ENCODE measurements at places on chromosomes 16 and 17.

DNA sequence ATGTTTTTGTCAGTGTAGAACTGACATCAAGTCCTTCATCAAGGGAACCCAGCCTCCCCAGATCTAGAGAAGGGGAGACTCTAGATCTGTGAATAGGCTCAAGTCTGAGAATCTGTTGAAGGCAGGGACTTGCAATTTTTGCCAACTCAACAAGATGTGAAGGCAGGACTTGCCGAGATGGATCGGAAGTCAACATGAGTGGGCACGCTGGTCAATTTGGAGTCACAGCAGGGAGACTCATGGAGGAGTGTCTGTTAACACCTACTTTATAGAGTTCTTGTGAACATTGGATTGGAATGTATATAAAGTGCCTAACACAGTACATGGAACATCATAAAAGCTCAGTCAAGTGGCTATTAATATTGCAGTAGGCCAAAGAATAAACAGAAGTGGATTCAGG lies 10.0 kb downstream of the ZNF689 start:
- DNase-seq = no peak

GRCh38 chr17:31967648-31968047 lies 30.8 kb downstream of the SUZ12 start:
- no peak for DNase-seq

DNA sequence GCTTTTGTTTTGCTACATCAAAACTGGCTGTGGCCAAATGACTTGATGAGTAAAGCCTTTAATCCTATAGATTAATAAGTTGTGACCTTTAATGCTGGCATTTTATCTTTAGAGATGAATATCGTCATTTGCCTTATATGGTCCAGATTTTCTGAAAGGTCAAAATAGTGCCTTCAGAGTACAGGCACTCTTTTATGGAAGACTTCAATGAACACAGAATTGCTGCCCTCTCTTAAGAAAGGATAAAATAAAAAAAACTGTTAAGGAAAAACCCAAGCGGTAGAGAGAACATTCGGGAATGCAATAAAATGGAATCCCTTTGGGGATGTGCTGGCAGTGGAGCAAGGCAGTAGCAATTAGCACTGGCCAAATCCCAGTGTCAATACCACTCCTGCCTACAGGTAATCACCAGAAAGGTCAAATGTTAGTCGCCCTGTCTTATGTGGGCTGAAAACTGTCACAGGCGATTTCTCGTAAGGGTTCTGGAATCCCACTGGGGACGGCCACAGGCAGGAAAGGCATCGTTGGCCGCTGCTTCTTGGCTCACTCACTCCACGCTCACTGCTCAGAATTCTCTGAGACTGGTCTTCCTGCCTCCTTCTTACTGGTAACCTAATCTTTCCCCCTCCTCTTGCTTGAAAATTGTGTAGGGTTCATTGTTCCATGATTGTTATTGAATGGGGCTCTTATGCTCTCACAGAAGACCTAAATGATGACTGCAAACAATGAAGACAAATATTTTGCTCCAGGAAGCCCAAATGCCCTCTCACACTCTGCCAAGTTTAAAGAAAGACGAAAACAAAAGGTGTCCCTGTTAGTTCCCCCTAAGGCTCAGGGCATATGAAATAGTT lies 45.4 kb upstream of the HSBP1 start:
- DNase-seq = no peak

DNA sequence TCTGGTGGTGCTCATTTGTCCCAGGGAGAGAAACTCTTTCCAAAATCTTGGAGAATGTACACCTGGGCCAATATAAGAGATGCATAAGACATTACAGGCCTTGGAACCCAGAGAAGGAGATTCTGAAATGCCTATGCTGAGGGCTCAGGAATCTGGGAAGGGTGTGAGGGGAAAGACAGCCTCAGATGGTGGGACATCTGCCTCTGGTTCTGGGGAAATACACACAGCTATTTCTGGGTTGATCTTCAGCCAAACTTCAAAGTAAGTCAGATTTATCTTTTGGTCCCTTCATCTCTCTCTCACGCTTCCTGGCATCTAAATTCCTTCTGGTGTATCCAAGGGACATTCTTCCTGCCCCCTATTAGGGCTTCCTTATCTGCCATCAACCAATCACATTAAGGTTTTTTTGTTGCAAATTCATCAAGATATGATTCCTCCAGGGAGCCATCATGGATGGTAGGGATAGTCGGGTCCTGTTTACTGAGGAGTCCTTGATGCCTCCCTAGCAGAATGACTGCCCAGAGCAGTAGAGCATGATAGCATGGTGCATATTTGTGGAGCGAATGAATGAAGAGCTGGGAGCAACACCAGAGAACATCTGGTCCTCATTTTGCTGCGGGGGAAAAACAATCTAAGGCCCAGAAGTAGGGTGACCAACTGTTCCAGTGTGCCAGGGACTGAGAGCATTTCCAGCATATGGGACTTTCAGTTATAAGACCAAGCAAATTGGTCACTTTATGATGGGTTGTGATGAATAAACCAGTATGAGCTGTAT lies 35.7 kb upstream of the DYNLL2 start:
- no peak for DNase-seq

DNA sequence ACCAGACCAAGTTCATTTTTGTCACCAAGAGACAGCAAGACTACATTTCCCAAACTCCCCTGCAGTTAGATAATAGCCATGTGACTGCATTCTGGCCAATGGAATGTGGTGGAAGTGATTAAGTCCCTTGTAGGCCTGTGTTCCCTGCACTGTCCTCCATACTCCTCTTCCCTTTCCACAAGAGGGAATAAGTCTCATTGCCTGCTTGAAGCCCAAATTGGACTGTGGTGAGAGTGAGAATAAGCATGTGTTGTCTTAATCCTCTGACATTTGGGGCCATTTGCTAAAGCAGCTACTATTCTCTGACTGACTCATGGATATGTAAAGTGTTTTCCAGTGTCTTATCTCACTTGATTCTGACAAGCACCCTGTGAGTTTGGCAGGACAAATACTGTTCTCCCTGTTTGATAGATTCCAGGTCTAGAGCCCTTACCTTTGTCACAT lies 20.7 kb downstream of the PIK3R6 start:
- DNase-seq = no peak

- no peak for DNase-seq
These were observed 16.5 kb upstream of the TMEM92 start for GRCh38 chr17:50257676-50258224.

DNA sequence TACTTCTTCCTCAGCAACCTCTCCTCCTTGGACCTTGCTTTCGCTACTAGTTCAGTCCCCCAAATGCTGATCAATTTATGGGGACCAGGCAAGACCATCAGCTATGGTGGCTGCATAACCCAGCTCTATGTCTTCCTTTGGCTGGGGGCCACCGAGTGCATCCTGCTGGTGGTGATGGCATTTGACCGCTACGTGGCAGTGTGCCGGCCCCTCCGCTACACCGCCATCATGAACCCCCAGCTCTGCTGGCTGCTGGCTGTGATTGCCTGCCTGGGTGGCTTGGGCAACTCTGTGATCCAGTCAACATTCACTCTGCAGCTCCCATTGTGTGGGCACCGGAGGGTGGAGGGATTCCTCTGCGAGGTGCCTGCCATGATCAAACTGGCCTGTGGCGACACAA lies 429 bp downstream of the OR2C1 start:
- no peak for DNase-seq

DNA sequence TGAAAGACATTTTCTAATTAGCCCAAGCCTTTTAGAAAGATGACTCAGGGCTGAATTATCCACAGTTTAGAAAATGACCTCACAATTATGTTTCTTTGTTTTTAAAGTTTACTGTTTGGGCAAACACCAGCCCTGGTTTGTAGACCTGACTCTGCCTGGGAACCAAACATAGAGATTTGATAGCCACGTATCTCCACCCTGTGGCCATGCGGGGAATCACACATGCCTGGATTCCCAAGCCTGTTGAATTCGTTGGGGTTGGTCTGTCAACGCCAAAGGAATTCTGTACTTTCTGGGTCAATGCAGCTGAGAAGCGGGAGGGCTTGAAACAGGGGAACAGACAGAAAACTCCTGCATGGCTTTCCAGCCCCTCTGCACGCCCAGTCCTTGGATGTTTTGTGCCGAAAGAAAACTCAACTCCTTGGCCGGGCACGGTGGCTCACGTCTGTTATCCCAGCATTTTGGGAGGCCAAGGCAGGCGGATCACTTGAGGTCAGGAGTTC lies 26.9 kb downstream of the CD300A start:
- no peak for DNase-seq

GRCh38 chr17:52885882-52886281 lies 727.4 kb upstream of the CA10 start:
- DNase-seq = no peak

GRCh38 chr16:54212893-54213292 lies 73.7 kb downstream of the IRX3 start:
- no peak for DNase-seq

DNA sequence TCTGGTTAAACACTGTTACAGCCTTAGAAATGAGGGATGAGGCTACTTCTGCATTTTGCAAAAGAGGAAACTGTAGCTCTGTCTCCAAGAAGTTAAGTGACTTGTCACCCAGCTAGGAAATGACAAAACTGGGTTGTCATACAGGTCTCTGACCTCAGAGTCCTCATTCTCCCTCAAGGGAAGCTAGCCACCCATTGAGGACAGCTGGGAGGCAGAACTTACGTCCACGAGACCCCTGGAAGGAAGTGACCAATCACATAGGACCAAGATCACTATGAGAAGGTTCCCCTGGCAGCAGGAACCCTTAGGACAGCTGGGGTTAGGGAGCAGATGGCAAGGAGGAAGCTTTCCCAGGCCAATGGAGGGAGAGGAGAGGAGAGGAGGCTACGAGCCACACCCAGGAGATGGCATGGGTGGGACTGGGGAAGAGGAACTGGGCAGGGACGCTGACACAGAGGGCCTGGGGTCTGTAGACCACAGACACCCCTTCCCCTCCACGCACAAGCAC lies 11.2 kb downstream of the METTL22 start:
- no peak for DNase-seq

- no peak for DNase-seq
These were observed 15.0 kb upstream of the ADORA2B start for GRCh38 chr17:15929941-15930340.

- no peak for DNase-seq
These were observed 169.5 kb upstream of the C17orf78 start for GRCh38 chr17:37206299-37206698.

- DNase-seq = no peak
These were observed 8.1 kb upstream of the FOXF1 start for GRCh38 chr16:86501989-86502855.

GRCh38 chr16:20847550-20847949 lies 41.2 kb downstream of the REXO5 start:
- no peak for DNase-seq

GRCh38 chr16:27628241-27628942 lies 78.4 kb downstream of the KATNIP start:
- no peak for DNase-seq

- DNase-seq = no peak
These were observed 1.5 kb downstream of the GEMIN4 start for GRCh38 chr17:750431-751037.

DNA sequence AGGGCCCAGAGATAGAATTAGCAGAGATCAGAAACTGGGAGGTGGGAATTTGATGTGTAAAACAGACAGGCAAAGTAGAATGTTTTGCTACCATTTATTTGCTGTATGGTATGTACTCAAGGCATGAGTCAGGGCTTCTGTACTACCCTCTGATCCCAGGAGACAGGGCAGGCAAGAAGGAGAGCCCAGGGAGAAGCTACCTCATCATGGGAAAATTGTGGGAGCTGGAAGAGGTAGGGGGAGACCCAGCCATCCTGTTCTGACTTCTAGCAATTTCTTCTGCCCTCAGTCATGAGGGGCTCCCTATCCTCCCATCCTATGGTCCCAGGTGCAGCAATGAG lies 1.7 kb upstream of the PIGS start:
- no peak for DNase-seq

- no peak for DNase-seq
These were observed 54.3 kb upstream of the MED13 start for GRCh38 chr17:62119373-62119772.

DNA sequence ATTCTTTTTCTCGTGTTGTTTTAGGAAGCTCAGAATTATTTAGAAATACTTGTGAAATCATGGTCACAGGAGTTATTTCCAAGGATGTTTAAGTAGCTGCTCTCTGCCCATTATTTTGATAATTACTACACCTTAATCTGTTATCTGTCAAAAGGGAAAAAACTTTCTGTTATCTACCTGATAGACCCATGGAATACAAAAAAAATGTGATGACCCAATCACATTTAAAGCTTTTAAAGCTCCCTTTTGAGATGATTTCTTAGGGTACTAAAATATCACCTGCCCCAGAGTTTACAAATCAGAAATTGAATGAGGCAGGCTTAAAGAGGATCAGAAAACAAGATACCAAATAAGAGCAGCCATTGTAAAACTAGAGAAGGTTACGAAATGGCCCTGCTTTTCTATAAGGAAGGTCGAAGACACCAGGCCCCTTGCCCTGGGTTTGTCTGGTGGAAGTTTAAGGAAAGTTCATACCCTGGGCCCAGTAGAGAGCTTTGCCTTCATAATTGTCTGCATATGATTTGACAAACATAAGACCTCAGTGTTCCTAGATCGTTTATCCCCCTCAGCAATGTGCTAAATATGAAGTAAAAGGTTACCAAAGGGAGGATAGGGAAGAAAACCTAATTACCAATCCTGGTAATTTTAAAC lies 149.9 kb upstream of the TBX2 start:
- no peak for DNase-seq

- no peak for DNase-seq
These were observed 5.1 kb downstream of the MVP start for GRCh38 chr16:29825145-29826044.

GRCh38 chr16:84220851-84221250 lies 19.0 kb downstream of the KCNG4 start:
- no peak for DNase-seq

- DNase-seq = no peak
These were observed 15.0 kb downstream of the CNTNAP4 start for GRCh38 chr16:76292218-76292617.

GRCh38 chr17:5585836-5586521 lies 1.7 kb upstream of the NLRP1 start:
- no peak for DNase-seq

DNA sequence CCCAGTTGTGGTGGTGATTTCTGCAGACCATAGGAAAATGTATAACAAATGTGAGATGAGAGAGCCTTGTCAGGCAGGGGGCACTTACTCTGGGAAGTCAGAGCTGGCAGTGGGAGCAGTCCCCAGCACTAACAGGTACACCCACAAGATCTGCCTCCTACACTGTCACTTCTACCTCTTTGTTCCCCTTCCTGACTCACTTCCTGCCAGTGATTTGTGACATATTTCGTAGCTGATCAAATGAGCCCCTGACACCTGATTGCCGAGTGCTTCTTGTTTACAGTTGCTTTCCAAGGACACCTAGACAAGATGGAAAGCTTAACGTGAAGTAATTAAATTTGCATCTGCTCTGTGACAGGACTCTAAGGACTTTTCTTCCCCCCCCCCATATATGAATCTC lies 40.5 kb downstream of the FTO start:
- DNase-seq = no peak

- peak; percentile 21 for DNase-seq
These were observed 16.3 kb downstream of the ERAL1 start for GRCh38 chr17:28871056-28871579.

DNA sequence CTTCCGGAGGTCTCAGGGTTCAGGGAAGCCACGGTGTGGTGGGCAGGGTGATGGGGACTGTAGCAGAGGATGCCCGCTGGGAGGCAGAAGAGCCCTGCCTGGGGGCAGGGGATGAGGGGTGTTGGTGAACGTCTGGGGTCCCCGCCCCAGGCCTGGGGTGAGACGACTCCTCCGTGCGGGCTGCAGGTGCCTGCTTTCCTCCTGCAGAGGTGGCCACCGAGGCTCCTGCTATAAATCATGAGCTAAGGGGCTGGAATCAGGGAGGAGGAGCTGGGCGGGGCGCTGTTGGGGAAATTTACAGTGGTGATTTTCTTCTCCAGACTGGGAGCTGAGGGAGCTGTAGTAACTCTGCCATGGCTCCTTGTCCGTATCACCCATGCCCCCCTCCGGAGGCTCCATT lies 167.0 kb downstream of the MRM1 start:
- no peak for DNase-seq

Data from stimulated activated CD4-positive, alpha-beta T cell treated with anti-CD3 and anti-CD28 coated beads, Interleukin-15, amount 100 ng/mL, for 48 hours (primary cell).